IPS DF 6.9 (cell line): ENCODE measurements at places on chromosomes 7 and 10.

DNA sequence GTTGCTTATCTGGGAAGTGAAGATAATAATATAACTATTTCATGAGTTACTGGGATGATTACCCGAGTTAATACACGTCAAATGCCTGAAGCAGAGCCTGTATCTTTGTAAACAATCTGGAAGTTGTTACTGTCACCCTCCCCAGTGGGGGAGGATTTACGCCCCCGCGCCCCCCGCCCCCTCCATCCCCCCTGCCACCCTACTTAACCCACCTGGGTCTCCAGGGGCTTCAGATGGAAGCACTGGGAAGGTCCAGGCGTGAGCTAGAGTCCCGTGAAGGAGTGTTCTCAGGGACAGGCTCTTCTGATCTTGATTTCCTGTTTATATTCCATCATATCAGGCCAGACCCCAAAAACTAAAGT is 691 bp upstream of the PPA1 start:
- DNase-seq, result no peak

DNA sequence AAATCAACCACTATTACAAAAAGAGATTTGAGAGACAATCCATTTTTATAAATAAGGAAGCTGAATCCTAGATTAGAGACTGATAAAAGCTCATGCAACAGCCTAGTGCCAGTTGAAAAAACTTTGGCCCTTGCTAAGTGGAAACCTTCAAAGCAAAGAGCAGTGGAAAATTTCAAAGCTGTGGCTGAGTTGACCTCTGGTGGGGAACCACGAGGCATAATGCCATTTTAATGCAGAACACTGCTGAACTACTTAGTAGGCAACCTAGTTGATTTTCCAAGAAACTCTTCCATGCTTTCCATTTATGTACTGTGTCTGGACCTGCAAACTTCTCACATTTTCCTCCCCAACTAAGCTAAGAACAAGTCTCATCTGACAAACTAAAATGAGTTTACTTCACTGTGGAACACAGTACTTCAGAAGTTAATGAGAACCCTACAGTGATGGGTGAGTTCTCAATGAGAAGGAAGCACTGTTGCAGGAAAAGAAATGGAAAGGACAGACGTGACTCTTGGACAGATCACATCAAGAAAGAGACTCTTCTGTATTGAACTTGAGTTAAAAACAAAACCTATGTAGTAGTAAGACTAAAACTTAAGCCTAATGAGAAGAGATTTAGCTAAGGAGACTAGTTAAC is 19.5 kb downstream of the FZD9 start:
- no peak for DNase-seq

DNA sequence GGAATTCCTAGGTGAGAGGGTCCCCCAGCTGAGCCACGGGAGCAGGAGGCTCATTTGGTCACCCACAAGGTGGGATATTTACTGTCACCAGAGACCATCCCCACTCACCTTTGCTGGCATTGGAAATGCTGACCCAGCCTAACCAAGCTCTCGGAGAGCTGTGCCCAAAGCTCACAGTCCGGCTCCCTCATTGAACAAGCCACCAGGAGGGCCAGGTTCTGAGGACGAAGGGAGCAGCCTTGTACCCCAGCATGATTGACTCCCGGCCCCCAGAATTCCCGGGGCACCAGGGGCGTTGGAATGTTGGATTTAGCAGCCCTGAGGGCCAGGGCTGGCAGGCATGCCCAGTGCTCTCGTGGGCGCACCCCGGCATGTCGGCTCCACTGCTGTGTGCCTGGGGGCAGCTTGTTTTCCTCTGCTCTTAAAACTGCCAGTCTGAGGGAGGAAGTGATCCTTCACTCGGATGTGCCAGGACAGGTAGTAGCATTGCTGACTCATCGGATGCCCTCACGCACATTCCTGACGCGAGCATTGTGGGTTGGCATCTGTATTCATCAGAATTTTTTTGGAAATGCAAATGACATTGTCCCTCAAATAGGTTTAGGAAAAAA is 23.3 kb downstream of the CLIP2 start:
- no peak for DNase-seq

DNA sequence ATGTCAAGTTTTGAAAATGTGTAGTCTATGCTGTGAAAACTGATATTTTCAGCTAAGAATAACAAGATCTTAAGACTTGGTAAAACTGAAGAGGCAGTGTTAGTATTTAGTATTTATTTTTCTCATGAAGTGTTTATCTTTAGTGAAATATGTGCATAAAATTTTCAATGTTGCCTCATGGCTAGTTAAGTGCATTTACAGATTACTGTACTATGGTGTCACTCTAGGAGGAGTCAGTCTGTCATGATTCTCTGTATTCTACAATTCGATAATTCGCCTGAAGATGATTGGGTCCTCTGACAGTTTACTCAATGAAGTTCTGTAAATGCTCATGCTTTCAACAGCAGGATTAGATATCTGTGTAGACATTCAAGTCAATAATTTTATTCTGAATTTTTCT is 488.1 kb upstream of the GRM3 start:
- DNase-seq, result no peak

GRCh38 chr7:1758859-1759521 is 88.9 kb downstream of the ELFN1 start:
- DNase-seq, result no peak

DNA sequence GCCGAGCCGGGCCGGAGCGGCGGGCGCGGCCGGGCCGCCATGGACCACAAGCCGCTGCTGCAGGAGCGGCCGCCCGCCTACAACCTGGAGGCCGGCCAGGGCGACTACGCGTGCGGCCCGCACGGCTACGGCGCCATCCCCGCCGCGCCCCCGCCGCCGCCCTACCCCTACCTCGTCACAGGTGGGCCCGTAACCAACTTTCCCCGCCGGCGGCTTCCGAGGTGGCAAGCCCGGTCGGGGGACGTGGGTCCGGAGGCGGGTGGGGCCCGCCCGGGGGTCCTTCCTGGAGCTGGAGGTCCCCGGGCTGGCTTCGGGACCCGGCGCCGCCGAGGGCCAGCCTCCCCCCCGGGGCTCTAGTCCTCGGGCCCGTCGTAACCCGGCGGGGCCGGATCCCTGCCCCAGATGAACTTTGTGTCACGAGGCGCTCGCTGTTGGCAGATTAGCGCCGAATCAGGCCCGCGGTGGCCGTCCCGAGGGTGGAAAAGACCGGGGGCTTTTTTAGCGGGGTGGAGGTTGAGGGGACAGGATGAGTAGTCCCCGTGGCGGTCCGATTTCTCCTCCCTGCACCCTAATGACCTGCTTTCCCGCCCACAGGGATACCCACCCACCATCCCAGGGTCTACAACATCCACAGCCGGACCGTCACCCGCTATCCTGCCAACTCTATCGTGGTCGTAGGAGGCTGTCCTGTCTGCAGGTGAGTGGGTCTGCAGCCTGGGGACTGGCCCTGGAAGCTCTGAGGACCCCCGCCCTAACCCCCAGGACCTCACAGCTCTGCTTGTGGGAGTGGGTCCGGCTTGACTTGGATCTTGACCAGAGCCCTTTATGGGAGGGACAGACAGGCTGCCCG is 496 bp downstream of the BRI3 start:
- no peak for DNase-seq

GRCh38 chr10:1396297-1396635 is 340.1 kb downstream of the WDR37 start:
- DNase-seq, result no peak
